ENCODE measurements at places on chromosomes 7 and 10.

DNA sequence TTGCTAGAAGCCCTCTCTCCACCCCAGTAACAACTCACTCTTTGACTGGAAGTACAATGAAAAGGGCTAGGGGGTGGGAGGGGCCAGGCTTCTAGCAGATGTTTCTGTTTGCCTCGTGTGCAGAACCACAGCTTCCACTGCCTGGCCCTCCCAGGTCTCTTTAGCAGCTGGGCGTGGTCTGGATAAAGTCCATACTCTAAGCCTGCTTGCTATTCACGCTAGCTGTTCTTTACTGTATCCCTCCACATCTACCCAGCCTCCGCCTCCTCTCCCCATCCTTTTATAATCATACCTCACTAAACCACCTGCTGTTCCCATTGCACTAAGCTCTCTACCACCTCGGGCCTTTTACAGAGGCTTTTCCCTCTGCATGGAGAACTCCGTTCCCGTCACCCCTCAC is 288.8 kb downstream of the CAMK1D start:
- DNase-seq, result no peak

DNA sequence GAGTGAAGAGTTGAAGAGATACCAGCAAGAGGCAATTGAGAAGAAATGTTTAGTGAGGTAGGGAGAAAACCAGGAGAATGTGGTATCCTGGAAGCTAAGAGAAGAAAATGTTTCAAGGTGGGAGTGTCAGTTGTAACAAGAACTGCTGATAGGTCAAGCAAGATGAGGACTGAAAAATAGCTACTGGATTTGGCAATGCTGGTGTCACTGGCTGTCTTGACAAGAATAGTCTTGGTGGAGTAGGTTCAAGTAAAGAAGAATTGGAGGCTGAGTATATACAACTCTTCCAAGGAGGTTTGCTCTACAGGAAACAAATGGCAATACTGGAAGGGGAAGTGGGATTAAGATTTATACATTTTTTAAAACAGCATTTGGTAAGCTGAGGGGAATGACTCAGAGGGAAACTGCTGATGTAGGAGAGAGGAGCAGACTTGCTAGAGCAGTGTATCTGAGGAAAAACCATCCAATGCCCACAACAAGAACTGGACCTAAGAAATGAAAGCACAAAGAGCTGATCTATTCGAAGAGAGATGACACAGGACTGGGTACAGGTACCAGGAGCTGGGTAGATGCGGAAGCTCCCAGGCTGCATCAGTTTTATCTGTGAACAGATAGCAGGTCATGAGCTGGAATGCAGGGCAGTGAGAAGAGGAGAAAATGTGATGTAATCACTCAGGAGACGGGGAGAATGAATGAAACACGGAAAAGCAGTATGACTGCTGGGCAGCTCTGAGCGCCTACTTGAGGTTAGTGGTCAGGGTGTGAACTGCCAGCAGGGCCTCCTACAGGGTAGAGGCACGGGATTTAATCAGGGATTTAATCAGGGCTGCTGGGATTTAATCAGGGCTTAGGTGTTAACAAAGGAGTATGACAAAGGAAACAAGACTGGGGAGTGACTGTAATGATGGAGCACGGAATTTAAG is 34.5 kb downstream of the FAM25A start:
- no peak for DNase-seq

DNA sequence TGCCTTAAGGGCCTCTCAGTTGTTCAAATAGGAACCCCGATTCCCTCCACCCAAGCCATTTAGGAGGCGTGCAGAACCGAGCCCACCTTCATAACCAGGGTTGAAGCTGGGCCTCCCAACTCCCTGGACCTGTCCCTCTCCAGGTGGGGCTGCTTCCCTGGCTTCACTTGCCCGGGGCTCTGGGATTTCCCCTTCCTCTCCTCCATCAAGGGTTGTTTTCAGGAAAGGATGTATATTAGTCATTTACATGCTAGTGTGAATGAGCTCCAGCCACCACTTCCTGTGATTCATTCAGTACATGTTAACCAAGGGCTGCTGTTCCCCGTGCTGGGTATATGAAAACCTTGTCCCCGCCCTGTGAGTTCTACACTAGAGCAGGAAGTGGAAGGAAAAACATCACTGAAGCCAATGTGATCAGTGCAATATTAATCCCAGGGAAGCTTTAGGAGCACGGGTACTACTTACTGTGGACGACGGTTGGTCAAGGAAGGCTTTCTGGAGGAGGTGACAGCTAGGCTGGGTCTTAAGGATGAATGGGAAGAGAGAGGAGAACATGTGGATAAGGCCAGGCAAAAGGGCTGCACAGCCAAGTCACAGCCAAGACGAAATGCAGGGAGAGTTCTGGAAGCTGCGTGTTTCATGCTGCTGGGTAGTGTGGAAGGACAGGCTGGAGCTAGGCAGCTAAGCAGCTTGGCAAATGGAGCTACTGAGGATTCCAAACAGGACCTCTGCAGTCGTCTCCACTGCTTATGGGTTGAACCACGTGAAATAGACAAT is 150.1 kb upstream of the SHH start:
- no peak for DNase-seq

- no peak for DNase-seq
These were observed 50.2 kb downstream of the TFAM start for GRCh38 chr10:58435297-58435985.

GRCh38 chr10:103703941-103704919 is 151.1 kb downstream of the SH3PXD2A start:
- no peak for DNase-seq

- DNase-seq, result no peak
These were observed 198.7 kb downstream of the ADARB2 start for GRCh38 chr10:1538531-1539061.

Data from cortex of kidney (tissue), 1 donor.